ENCODE measurements at places on chromosomes 4 and X.

DNA sequence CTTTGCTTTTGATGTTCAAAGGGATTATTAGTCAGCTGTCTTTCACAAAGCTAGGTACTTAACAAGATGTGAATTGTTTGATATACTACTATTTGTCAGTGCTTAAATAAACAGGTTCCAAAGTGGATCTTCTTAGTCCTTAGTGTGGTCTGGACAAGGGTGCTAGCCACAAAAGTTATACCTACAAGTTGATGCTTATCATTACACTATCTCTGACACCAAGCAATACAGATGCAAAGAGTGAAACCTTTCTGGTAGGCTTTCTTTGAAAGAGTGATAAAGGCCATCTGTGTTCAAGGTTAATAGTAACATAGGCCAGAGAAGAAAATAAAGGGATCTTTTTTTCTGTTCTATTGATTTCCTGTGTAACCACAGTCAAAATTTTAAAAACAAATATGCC lies 12.2 kb upstream of the RBPJ start:
- DNase-seq: no peak

- no peak for DNase-seq
These were observed 109.1 kb upstream of the BMP3 start for GRCh38 chr4:80921441-80921840.

DNA sequence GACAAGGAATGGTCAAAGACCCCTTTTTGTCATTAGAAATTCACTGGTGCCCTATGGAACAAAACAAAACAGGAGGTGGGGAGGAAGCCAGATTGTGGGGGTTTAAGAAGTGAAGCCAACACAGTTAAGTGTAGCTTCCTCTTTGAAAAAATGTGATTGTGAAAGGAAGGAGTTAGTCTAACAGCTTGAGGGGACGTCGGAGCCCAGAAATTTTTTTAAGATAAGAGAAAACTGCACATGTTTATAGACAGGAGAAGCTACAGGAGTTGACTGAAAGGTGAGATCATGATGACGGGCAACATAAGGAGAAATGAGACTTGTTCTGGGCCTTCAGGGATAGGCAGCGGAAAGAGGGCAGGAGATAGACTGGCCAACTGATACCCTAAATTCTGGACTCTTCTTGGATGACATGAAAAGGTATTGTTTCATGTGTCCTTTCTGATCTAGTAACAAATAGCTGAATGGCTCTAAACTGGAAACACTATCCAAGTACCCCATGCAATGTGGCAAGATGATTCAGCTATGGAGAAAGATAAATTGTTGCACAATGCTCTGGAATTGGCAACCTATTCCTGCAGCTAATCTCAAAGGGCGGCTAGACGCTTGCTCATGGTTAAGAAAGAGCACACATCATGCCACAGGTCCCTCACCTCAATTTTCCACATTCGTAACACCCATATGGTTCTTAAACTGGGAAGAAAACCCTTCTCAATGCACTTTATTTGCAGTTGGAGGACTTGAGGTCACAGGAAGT lies 3.7 kb upstream of the HDAC8 start:
- no peak for DNase-seq

DNA sequence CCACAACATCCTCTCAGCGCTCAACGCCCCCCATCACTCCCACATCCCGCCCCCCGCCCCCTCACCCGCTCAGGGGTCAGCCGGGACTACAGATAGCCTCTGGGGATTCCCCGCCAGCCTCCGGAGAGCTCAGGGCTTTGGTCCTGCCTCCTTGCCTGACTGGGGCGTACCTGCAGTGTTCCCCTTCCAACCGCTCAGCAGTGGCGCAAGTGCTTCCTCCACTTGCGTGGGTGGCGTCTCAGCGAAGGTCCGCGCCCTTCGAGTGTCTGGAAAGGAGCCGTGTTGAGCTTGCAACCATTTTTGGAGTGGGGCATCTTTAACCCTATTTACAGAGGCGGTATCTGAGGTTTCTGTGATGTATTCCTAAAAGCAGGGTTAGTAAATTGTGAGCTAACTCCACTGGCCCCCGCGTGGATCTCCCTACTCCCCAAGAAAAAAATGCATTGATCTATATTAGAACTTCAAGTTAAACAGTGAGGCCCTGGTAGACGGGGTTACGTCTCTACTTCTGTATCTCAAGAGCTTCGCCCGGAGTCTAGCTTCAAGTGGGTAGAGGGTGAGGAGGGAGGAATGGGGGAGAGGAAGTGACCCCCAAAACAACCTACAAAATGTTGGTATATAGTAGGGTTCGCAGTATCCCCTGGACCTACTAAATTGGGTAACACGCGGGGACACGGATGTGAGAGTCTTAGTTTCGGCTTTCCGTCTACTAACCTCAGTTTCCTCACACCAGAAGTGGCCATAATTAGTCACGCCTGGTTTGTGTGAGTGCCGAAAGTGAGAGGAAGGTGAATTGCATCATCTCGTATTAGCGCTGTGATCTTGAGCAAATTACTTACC lies 16.1 kb downstream of the NKX3-2 start:
- DNase-seq: no peak

- DNase-seq: no peak
These were observed 77.8 kb downstream of the GALNTL6 start for GRCh38 chr4:171891038-171891437.

GRCh38 chr4:107452717-107453630 lies 267.1 kb downstream of the PAPSS1 start:
- DNase-seq: no peak

All from CD4-positive, alpha-beta T cell treated with Interferon gamma for 1 hour (primary cell).